ENCODE measurements at places on chromosomes 6 and 20.

DNA sequence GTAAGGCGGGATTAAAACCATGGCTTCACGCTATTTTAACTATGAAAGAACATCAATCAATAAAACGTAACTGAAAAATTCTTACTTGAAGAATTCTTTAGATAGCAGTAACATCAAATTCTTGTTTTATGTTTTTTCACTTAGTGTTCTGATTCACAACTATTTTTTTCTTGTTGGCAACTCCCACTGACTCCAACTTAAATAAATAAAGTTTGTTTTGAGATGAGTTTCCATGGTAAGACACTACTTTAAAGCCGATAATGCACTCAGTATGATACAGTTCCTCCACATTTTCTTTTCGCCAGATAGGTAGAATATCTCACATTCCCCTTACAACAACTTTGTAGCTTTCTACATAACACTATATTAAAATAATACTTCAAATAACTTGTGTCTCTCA, 33.1 kb upstream of the CNKSR3 start:
- DNase-seq, result no peak

DNA sequence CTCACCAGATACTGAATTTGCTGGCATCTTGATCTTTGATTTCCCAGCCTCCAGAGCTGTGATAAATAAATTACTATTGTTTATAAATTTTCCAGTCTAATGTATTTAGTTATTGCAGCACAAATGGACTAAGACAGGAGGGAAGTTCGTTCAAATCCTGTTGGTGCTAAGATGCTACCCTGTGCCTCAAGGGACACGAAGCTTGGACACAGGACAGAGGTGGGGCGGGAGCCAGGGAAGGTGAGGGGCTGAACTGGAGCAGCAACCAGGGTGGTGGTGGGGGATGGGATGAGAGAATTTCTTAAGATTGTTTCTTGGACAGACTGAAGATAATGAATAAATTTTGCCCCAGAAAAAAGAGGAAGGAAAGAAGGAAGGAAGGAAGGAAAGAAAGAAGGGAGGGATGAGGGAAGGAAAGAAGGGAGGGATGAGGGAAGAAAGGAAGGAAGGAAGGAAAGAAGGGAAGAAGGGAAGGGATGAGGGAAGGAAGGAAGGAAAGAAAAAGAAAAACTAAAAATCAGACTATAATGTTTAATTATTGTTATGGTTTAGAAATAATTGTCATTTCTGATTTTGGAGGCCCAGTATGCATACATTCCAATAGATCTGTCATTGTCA, 127.2 kb downstream of the CDC5L start:
- DNase-seq, result no peak

- DNase-seq, result no peak
Observed at GRCh38 chr20:44392776-44393607, 37.5 kb downstream of the HNF4A start.

DNA sequence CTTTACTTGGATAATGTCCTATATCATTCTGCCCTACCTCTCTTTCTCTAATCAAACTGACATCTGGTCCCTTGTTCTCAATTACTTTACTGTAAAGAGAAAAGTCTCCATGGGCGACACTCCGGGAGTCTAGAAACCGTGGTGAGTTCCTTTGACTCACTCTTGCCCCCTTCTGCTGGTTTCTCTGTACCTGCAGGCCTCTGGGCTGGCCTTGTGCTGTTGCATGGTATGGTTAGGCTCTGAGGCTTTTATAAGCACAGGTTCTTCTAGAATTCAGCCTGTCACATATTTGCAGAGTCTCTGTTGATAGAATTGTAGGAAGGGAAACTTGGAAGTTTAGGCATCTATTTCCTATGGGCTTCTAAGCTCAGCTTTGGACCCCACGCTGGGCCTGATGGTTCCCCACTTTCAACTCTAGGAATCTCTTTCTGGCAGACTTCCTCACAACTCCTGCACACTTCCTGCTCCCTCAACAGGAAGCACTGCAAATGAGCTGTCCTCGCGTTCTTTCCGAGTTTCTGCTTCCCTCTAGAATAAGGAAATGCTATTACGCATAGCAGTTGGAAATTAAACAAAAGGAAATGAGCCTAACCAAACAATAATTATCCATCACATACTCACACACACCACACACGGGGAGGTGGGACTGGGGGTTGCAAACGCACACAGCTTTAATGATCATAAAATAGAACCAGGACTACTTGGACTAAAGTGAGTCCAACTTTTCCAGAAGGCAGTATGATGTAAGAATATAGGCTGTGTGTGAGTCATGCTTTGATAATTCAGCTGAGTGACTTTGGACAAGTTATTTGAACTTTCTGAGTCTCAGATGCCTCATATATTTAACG, 683.3 kb downstream of the QKI start:
- no peak for DNase-seq

- no peak for DNase-seq
Observed at GRCh38 chr20:49415005-49415667, 67.3 kb downstream of the KCNB1 start.

DNA sequence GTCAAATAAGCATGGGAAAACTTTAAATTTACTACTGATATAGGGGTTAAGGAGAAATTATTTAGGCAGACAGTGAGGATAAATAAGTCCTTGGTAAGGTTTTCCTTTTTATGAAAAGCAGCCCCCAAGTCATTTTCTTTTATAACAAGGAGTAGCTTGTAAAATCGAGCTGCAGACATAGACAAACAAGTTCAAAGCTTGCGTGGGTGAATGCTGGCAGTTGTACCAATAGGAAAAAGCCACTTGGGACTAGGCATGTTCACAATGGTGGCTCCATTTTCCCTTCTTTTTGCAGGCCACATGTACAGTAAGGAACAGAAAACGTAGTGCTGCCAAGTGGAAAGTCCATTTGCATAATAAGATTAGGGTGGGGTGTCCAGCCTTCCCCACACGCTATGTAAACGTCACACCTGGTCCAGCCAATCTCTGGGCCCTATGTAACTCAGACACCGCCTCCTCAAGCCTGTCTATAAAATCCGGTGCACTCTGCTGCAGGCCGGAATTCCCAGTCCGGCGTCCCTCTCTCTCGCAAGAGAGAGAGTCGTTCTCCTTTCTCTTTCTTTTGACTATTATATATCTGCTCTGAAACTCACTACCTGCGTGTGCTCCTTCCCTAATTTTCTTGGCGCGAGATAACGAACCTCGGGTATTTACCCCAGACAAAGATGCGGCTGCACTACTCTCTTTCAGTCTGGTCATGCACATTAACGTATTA, 217.1 kb upstream of the MAN1A1 start:
- no peak for DNase-seq

- no peak for DNase-seq
Observed at GRCh38 chr6:15474196-15474595, 188.6 kb downstream of the DTNBP1 start.

DNA sequence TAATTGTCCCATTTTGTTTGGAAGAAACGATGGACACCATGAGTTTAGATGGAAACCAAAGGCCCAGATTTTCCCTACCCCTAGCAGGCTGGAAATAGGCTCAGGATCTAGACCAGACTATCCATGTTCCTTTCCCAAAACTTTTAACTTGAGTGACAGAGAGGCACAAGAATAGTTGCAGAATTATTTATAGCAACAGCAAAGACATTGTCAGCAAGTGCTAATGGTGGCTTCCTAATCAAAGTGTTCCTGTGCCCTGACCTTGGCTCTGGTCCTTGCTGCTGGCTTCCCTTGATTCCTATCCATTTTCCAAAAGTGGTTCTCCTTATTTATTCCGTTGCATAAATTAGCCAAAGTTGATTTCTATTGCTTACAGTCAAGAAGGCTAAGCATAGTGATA, 103.1 kb downstream of the RNGTT start:
- no peak for DNase-seq

- no peak for DNase-seq
Observed at GRCh38 chr20:10201321-10201870, 17.2 kb upstream of the SNAP25 start.

- no peak for DNase-seq
Observed at GRCh38 chr20:38680500-38681306, 43.6 kb upstream of the SLC32A1 start.

Data from GM19239 (cell line).